ENCODE measurements at places on chromosomes 5 and 9. TPM values are rescaled to one million over a fixed set of nuclear protein-coding genes. Genes with fewer than 3 reads are reported as not detected.

GRCh38 chr5:4995014-4995413, 145.1 kb upstream of the ADAMTS16 start:
- no peak for DNase-seq

GRCh38 chr5:144040615-144041305, 129.7 kb downstream of the YIPF5 start:
- DNase-seq = no peak

DNA sequence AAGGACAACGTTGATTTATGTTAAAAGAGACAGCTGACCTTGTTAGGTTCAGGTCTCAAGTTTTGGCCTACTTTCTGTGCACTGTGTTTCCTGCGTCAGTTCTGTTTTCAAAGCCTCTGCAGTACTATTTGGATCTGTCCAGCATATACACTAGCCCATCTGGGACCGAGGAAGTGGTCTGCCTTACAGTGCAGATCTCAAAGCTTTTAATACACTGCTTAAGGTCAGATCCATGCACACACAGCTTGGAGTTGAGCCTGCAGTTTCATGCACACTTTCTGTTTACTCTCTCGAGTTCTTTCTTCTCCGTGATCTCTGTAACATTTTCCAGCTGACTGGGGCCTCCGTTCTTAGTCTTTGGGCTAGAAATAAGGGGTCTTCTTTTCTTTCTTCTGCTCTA, 24.1 kb downstream of the CARTPT start:
- no peak for DNase-seq

- DNase-seq = no peak
Measured at GRCh38 chr9:37632479-37632878, 18.3 kb upstream of the FRMPD1 start.

- DNase-seq = no peak
Measured at GRCh38 chr5:58066557-58066956, 393.3 kb downstream of the PLK2 start.

- DNase-seq = no peak
Measured at GRCh38 chr5:41176952-41177351, 36.4 kb downstream of the C6 start.

DNA sequence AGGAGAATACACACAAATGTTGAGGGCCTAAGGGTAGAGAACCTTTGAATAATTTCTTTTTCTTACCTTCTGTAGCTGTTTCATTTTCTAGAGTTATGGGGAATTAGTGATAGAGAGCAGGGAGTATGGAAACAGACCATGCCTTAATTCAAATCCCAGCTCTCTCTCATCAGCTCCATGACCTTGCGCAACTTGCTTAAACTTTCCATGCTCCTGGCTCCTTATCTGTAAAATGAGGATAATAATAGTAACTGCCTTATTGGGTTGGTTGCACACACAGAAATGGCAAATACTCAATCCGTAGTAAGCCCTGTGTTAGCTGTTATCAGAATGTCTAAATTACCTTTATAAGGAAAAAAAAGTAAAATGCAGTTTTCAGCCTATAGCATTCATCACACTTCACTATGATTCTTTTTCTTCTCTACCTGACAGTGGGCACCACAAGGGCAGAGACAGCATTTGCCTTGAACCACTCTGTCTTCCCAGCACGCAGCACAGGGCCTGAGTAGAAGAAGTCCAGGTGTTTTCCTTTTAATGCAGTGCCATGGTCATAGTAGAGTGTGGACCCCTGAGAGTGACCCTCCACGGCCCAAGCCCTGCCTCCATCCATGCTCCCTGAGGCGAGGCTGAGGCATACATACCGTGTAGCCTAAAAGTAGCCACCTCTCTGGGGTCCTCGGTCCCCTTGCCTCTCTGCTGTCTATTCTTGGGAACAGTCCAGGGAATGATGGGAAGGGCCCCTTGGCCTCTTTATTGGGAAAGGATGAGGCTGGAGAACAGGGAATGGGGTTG, 17.4 kb downstream of the C5orf15 start:
- no peak for DNase-seq

GRCh38 chr9:110951805-110952539, 86.3 kb downstream of the LPAR1 start:
- no peak for DNase-seq

DNA sequence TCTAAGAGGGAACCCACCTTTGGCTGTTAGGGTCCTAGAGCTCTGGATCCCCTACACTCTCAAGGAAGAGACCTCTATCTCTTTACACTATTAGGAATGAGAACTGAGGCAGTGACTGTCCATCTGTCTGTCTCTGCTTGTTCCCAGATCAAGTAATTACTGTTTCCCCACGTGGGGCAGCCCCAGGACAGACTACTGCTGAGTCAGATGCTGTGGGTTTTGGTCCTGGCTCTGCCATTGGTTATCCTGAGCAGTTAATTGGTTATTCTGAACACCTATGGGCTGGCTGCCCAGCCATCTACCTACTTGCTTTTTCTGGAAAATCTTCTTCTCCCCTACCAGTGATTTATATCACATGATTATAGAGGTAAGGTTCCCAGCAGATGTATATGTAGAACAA, 33.3 kb downstream of the FBXO10 start:
- no peak for DNase-seq

- no peak for DNase-seq
Measured at GRCh38 chr5:131430794-131431193, 166.9 kb downstream of the CDC42SE2 start.

- DNase-seq = no peak
Measured at GRCh38 chr9:19522558-19522957, 113.7 kb downstream of the ACER2 start.

GRCh38 chr5:173746047-173746646, 129.7 kb upstream of the BOD1 start:
- DNase-seq = no peak

GRCh38 chr5:41509399-41510175, 814 bp downstream of the PLCXD3 start:
- no peak for DNase-seq

DNA sequence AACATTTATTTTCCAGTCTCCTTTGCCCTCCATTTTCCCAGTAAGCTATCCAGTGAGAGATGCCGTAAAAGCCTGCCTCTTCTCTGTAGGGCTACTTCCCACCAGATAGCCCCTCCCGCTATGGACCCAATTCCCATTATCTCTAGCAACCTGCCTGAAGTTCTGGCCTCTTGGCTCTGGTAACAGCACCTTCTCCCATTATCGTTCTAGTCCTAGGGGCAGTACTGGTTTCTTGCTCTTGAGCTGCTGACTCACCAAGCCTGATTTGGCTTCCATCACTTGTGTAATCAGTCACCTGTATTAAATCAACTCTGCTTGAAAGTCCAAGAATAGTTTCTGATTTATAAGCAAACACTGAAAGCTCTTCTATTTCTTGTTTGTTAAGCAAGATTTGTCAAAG, 42.8 kb upstream of the PARP8 start:
- no peak for DNase-seq

GRCh38 chr5:172186114-172186695, 1.8 kb downstream of the STK10 start:
- DNase-seq = no peak

GRCh38 chr9:112496074-112496722, 9.6 kb downstream of the KIAA1958 start:
- no peak for DNase-seq

MCIDAS gene
- total RNA-seq = 0.55 TPM

SLC9A3 gene
- total RNA-seq = 170 TPM

BSPRY gene
- 32.6 TPM for total RNA-seq

DMGDH gene
- 0.95 TPM for total RNA-seq

GMCL2 gene
- total RNA-seq = not detected

RAB3C gene
- 1.2 TPM for total RNA-seq

APBA1 gene
- total RNA-seq = 11.9 TPM

CSF1R gene
- total RNA-seq = 6.9 TPM

CDC14B gene
- 16.5 TPM for total RNA-seq

HSPB3 gene
- 0.81 TPM for total RNA-seq

KIF4B gene
- total RNA-seq = not detected

Measured in left colon (tissue), 2 donors.